ENCODE measurements at places on chromosomes 2 and 18. TPM values are rescaled to one million over a fixed set of nuclear protein-coding genes. Genes with fewer than 3 reads are reported as not detected.

INHA gene
- polyA plus RNA-seq: 0.71 TPM

KIF1A gene
- 0.06 TPM for polyA plus RNA-seq

POTEF gene
- polyA plus RNA-seq: not detected

MPP4 gene
- not detected for polyA plus RNA-seq

TTN gene
- 0.09 TPM for polyA plus RNA-seq

IL36RN gene
- 38.4 TPM for polyA plus RNA-seq

ERCC3 gene
- polyA plus RNA-seq: 21.6 TPM

STARD6 gene
- polyA plus RNA-seq: not detected

PSD4 gene
- polyA plus RNA-seq: 18.1 TPM
